ENCODE measurements at places on chromosomes 7 and 10.

GRCh38 chr7:147756300-147756699 lies 834.3 kb upstream of the C7orf33 start:
- DNase-seq, result peak; percentile 6

DNA sequence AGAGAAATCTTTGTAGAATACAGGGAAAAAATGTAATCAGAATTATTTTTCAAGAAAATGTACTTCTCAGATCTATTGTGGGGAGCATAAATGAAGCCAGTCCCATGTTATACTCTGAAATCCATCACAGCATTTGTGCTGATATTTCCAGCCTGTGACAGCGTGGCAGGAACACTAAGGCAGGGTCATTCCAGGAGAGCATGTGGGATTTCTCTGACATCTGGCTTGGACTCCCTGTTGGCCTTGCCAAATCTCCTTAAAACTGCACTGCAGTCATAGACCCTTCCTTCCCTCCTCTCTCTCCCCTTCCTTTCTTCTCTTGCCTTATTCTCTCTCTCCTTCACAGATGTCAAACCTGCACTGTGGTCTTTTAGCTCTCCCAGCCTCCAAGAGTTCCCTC lies 6.5 kb upstream of the TSPAN13 start:
- no peak for DNase-seq

GRCh38 chr7:94660006-94660405 lies 4.1 kb upstream of the SGCE start:
- no peak for DNase-seq

DNA sequence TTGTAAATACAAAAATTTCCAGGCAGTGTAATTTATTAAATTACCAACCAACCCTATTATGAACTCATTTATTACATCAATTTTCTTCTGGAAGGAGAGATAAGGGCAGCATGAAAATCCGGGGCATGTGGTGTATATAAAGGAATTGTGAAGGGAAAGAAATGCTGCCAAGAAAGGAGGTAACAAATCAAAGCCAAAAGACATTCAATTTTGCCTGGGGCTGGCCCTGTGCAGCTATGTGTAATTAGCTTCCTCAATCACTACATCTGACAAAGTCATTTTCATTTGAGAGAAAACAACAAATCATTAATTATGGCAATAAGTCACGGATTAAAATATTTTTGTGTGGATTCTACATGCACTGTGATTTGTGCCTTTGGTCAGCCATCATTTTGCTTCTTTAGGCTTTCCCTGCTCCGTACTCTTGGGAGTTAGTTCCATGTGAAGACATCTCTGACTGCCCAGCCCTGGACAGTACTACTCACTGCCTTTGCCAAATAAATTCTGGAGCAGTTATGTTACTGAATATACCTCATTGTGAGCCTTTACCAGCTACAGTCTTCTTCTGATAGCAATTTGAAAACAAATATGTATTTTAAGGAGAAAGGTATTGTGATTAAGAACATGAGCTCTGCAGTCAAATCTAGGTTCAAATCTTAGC lies 191.7 kb downstream of the RELN start:
- DNase-seq, result no peak

GRCh38 chr7:919114-919442 lies 35.4 kb downstream of the ADAP1 start:
- no peak for DNase-seq

DNA sequence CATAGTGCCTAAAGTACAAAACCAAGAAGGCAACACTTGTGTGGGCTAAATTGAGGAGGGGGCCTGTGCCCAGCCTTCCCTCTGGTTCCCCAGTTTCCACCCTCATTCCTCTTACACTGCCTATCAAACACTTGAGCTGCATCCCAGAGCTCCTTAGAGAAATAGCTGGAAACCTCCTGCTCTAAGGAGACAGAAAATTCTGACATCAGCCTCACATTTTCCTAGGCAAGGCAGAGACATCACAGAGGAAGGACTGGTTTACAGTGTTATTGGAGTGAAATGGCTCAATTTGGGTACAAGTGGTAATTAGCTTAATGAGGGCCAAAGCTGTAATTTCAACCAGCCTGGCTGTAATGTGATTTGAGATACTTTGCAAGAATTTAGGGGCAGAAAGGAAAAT lies 192.3 kb upstream of the AOAH start:
- DNase-seq, result no peak

DNA sequence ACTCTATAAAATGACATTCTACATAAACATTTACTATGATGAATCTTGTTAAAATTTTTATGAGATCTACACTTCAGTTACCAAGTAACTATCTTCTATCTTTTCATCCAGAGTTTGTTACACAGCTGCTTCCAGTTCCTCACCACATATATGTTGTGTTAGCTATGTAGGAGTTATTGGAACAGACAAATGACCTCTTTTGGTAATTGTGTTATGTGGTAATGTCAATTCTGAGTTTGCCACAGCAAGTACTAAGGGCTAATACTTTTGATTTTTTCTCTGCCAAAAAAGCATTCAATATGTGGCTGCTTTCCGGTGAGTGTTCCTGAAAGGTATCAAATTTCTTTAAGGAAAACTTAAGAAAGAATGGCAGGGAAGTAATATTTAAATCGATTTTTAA lies 573.9 kb upstream of the PCDH15 start:
- no peak for DNase-seq

All from DMS79 (cell line).